ENCODE measurements at places on chromosomes 2 and 18. TPM values are rescaled to one million over a fixed set of nuclear protein-coding genes. Genes with fewer than 3 reads are reported as not detected.
A peak's percentile ranks its signal among the peaks of the same experiment; 100 is the strongest.

Gene RND3
- 187 TPM for total RNA-seq

DNA sequence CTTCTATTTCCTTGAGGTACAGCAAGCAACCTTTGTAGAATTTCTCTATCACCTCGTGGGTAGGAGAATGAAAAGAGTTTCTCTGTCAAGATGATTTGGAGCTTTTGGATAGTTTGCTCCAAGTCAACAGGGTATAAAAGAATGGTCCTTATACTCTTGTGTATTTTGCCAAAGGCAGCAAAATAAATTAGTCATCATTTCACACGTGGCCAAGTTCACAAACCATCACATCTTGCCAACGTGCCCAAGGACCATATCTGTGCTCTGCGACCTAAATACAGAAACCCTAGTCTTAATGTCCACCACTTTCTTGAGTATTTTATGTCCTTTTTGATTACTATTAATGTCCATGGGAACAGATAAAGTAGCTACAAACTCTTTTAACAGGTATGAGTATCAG, 262.9 kb downstream of the AFF3 start:
- DNase-seq: peak; percentile 76

Gene ARL4C
- 48.1 TPM for total RNA-seq

DNA sequence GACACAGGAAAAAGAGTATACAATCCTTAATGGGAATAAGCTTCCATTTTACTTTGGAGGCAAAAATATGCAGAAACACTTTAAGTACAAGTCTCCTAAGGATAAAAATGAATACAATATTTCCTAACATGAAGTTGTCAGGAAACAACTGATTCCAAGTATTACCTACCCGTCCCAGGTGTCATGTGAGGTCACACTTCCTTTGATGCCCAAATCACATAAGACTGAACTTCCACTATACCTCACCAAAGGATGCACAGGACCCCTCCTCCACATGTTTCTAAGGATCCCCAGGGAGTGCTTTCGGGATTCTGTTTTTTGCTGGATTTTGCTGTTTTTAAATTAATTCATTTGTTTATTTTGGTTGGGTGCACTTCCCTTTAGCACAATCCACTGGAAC, 438.5 kb upstream of the TCF4 start:
- DNase-seq: no peak

GRCh38 chr2:71783215-71783614, 329.9 kb downstream of the DYSF start:
- DNase-seq: no peak
